G401 (cell line): ENCODE measurements at places on chromosomes 3 and 15.

- no peak for DNase-seq
Measured at GRCh38 chr3:189467451-189467850, 163.7 kb upstream of the TP63 start.

GRCh38 chr3:74045000-74045399, 420.3 kb upstream of the PDZRN3 start:
- DNase-seq, result no peak

DNA sequence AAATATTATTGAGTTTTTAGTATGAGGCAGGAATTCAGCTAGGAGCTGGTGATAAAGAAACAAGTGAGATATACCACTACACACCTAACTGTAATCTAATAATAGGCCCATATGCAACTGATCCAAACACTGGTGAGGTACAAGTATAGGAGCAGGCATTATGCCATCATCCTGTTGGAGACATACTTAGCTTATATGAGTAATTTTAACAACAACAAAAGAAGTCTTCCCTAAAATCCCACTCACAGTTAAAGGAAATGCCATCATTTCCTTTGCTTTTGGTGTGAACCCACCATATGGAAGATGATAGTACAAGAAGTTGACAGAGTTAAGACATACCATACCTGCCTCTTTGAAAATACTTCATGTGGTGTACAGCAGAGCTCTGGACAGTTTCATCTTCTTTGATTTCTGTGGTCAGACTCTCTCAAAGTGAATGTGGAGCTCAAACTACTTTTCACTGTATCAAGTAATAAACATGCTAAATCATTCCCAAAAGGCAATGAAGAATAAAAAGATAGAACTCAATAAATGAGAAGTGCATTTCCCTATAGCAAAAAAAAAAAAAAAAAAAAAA, 85.5 kb downstream of the CD200R1L start:
- no peak for DNase-seq

DNA sequence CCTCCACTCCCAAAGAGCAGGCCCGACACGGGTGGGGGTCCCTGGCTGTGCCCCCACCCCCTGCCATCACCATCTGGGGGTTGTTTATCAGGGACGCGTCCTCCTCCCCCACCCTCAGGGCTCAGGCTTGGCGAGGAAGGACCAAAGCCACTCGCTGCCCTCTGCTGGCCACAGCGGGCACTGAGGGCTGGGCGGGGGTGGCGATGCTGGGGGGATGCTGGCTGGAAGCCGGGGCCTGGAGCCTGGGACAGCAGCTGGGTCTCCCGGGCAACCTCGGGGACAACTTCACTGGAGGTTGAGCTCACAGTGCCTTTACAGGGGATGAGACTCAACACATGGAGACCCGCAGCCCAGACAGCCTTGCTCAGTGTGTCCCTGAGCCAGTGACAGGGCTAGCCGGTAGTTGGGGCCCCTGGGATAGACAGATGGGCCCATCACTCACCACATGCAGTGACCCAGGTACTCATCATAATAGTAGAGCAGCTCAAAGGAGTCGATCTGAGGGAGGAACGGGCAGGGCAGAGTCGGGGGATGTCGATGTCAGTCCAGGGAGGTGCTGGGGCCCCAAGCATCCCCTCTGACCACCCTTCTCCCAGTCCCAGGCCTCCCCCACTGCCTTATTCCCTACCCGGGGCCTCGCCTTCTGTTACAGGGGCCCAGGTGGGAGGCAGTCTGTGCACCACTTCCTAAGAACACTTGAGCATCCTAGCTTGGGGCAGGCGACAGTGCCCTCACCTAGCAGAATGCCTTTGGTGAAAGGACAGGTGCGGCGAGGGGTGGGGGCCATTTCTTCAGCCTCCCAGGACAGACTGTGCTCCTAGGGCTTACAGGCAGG, 5.9 kb upstream of the CALML4 start:
- peak; percentile 80 for DNase-seq

DNA sequence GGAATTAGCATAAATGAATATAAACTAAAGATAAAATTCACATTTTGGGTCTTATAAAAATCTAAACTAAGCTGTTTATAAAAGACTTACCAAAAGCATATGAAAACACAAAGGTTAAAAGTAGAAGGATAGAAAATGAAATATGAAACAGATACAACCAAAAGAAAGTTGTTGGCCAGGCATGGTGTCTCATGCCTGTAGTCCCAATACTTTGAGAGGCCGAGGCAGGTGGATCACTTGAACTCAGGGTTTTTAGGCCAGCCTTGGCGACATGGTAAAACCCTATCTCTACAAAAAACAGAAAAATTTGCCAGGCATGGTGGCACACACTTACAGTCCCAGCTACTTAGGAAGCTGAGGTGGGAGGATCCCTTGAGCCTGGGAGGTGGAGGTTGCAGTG, 51.0 kb downstream of the CPA3 start:
- DNase-seq, result no peak

DNA sequence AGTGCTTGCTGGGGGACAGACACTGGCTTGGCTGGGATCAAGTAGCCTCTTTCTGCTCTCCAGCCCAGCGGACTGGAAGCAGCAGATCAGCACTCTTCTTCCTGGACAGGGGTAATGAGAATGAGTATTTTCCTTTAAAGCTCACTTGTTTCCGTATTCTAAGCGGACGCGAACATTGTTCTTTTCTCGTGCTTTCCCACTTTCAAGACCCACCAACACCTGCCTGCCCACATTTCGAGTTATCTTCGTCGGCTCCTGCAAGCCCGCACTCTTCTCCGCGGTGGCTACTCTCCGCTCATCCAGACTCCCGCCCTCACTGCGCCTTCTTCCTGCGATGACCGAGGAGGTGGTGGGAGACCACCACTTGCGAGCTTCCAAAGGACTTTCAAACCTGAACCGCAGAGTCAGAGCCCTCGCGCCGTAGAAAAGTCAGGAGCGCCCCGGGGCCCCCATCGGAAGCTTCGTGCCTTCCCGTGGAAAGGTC, 1.6 kb upstream of the PPM1L start:
- peak; percentile 69 for DNase-seq

GRCh38 chr3:183823963-183824362, 1.4 kb downstream of the MAP6D1 start:
- peak; percentile 90 for DNase-seq

GRCh38 chr3:142027735-142028134, 121.6 kb downstream of the TFDP2 start:
- DNase-seq, result no peak

DNA sequence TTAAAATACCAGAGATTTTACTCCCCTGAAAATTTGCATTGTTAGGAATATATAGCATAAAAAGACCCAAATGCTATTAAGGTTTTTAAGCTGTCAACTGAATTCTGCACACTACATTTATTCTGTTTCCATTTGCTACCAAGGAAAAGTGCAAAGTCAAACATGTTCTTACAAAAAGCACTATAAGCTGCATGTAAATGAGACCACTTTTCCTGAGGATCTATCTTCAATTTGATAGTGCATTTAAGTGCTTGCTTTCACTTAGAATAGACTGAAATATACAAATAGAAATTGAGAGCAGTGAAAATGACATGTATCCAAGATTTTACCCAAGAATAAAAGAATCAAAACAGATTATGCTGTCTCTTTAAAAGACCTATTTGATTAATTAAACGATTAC, 1216.2 kb downstream of the ROBO2 start:
- DNase-seq, result no peak

GRCh38 chr15:90820481-90820880, 47.9 kb upstream of the FURIN start:
- DNase-seq, result no peak

- DNase-seq, result no peak
Measured at GRCh38 chr3:126817781-126818180, 113.7 kb downstream of the CHCHD6 start.

- DNase-seq, result no peak
Measured at GRCh38 chr3:15941958-15942357, 144.2 kb upstream of the ANKRD28 start.

- DNase-seq, result peak; percentile 59
Measured at GRCh38 chr3:138923531-138923994, 23.4 kb downstream of the FOXL2 start.

DNA sequence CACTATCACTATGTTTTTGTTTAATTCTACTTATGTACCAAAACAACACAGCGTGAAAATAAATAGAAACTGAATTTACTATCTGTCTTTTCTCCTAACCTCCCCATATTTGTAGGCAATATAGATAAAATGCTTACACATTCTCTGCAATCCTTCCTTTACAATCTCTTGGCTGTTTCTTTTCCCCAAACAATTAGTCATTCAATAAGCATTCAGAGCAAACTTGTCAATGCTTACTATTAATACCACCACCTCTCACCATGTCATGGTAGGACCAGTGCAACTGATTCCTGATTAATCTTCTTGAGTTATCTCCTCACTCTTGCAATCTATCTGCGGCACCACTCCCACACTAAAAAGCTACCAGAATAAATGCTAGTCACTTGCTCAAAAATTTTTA, 74.0 kb upstream of the TTBK2 start:
- DNase-seq, result no peak

GRCh38 chr3:164460851-164461250, 617.4 kb downstream of the SI start:
- DNase-seq, result no peak

GRCh38 chr3:52782412-52783210, 5.2 kb downstream of the ITIH1 start:
- no peak for DNase-seq
